ENCODE measurements at places on chromosomes 12 and 14.

GRCh38 chr14:98770151-98770550 is 501.8 kb downstream of the BCL11B start:
- DNase-seq: no peak

DNA sequence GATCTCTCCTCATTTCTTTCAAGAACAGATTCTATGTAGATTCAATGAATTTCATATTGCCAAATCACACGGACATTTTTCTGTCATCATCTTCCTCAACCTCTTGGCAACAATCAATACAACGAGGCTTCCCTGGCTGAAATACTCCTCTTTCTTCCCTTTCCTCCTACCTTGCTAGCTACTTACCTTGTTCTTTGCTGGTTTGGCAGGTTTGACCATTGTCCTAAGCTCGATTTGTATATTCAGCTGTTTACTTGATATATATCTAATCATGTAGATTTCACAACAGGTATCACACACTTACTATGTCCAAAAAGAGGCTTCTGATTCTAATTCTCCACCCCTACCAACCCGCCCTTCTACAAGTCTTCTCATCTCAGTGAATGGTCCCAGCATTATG is 23.6 kb downstream of the NDUFA12 start:
- DNase-seq: no peak

DNA sequence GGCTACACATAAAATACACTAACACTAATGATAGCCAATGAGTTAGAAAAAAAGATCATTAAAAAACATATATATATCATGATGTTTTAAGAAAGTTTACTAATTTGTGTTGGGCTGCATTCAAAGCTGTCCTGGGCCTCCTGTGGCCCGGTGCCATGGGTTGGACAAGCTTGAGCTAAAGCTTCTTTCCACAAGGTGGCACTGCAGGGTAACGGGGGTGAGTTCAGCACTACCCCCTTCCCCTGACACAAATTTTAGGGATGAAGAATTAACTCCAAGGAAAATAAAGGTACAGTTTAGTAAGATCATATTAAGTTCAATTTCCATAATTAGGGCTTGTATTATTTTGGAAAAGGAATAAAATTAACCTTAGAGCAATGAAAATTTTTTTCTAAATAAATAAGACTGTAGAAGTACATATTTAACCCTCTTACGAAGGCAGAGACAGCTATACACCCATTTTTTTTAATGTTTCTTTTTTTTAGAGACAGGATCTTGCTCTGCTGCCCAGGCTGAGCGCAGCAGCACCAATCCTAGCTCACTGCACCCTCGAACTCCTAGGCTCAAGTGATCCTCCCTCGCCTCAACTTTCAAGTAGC is 38.9 kb downstream of the PPP1R13B start:
- peak; percentile 77 for DNase-seq

DNA sequence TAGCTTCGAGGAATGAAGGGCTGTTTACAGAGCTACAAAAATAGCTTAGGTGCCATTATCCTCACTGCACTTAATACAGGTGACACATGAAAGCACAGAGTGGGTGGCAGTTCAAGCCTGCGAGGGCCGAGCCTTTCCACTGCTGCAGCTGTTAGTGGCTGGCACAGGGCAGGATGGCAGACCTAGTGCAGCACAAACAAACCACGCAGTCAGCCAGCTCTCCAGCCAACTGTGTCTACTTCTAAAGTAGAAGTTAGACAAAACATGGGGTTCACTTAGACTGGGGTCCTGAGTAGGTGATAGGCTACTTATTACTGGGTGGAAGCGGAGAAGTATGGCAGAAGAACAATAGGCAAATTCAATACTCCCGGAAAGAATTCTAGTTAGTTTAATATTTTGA is 95.4 kb downstream of the DUSP16 start:
- DNase-seq: peak; percentile 68

DNA sequence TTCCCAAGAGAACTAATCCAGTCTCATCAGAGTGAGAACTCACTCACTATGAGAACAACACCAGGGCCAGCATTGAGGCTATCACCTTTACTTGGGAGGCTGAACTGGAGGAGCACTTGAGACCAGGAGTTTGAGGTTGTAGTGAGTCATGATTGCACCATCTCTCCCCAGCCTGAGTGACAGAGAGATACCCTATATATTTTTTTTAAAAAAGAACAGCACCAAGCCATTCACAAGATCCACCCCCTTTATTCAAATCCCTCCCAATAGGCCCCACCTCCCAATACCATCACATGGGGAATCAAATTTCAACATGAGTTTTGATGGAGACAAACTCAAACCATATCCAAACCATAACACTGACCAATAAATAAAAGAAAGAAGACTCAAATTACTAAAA is 3.7 kb upstream of the TMX1 start:
- peak; percentile 50 for DNase-seq

- DNase-seq: no peak
Measured at GRCh38 chr14:89137526-89138163, 279.4 kb downstream of the FOXN3 start.

GRCh38 chr14:34129927-34130552 is 179.2 kb upstream of the EGLN3 start:
- no peak for DNase-seq

GRCh38 chr14:22630486-22630885 is 13.7 kb downstream of the OR6J1 start:
- no peak for DNase-seq

GRCh38 chr14:85441909-85442643 is 87.9 kb upstream of the FLRT2 start:
- DNase-seq: no peak

DNA sequence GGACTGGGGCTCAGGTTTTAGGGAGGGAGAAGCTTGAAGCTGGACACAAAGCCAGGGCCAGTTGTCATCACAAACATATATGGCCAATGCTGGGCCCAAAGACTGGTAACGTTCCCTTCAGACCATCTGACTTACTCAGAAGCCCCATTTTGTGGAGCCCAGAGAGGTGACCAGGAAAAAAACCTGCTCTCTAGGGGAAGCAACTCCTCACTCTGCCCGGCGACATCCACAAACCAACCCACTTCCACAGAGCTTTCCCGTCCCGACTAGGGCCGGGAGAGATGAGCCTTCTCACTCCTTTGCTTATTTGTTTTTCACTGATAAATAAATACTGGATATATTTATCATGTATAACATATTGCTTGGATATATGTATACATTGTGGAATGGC is 180.9 kb upstream of the RTL1 start:
- DNase-seq: no peak

- no peak for DNase-seq
Measured at GRCh38 chr12:2844786-2845185, 10.0 kb upstream of the NRIP2 start.

DNA sequence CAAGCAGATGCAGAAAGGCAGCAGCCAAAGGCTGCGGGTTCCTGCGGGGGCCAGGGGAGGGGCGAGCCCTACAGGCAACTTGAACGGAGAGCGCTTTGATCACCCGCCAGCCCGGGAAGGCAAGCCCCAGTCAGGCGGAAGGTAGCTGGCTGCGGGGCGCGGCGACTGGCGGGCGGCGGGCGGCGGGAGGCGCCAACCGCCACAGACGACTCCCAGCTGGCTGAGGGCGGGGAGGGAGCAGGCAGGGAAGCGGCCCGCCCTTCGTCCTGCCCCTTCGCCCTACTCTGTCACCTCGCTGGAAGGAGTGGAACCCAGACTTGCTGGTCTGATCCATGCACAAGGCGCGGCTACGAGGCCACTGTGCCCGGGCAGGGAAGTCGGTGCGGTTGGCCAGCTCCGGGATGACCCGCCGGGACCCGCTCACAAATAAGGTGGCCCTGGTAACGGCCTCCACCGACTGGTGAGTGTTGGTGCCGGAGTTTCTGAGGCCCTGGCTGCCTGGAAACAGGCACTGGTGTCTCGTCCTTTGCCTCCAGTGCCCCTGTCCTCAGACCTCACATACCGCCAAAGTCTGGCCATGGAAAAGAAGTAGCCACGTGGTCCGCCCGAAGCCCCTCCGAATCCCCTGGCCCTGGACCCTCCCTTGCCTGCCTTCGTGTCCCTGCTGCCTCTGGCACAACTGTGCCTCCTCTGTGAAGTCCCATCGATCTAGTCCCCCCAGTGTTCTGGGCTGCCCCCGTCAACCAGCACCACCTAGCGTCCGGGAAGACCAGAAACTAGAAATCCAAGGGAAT is 15.4 kb upstream of the CARMIL3 start:
- DNase-seq: peak; percentile 75

DNA sequence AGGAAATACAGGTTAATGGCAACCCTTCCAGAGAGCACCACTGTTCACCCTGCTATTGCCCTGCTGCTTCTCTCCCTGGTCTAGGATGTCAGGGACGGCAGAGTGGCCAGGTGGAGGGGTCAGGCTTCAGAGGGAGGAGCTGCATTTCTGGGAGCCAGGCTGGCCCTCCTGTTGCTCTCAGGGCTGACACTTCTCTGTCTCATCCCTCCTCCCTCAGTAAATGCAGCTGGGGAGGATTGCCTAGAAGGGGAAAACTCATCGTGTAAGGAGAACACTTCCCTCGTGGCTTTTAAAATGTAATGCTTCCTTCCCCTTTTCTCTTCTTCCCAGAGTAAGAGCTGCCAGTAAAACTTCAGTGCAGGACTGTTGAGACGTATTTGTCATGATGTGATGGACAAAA is 20.8 kb downstream of the SUSD6 start:
- DNase-seq: no peak

GRCh38 chr14:85883966-85884365 is 354.0 kb downstream of the FLRT2 start:
- no peak for DNase-seq

DNA sequence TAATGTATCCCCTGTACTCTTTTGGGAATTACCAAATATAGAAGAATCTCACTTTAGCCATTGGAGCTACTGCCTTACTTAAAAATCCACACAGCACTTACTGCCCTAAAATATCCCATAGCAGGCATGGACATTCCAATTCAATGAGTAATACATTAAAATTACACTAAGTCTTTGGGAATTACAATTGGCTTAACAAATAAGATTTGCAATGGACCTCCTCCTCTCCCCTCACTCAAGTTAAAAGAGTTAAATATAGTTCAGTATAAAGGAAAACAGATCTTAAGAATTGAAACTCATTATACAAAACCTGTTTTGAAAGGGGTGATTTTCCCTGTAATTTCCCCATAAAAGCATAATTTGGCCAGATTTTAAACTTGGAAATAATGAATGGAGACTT is 477.1 kb downstream of the SLC16A7 start:
- no peak for DNase-seq

- peak; percentile 80 for DNase-seq
Measured at GRCh38 chr14:50736932-50737419, 68.9 kb upstream of the SAV1 start.

GRCh38 chr12:78700565-78700964 is 164.0 kb upstream of the SYT1 start:
- no peak for DNase-seq

- DNase-seq: no peak
Measured at GRCh38 chr14:72638021-72638420, 255.9 kb downstream of the DPF3 start.

DNA sequence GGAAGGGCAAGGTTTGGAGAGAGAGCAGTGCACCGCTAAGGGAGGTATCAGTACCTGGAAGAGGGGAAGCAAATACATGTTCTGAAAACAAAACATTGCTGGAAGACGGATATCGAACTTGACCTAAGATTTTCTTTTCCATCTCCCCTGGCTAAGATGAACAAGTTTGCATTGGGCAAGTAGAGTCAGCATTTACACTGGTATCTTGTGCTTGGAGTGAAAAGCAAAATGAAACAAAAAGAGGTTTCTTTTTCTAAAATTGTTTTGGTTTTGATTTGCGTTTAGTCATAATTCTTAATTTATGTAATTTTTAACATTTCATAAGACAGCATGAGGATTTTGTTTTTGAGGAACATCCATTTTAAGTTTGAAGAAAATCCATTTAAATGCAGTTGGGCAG is 881.6 kb downstream of the NRXN3 start:
- no peak for DNase-seq

DNA sequence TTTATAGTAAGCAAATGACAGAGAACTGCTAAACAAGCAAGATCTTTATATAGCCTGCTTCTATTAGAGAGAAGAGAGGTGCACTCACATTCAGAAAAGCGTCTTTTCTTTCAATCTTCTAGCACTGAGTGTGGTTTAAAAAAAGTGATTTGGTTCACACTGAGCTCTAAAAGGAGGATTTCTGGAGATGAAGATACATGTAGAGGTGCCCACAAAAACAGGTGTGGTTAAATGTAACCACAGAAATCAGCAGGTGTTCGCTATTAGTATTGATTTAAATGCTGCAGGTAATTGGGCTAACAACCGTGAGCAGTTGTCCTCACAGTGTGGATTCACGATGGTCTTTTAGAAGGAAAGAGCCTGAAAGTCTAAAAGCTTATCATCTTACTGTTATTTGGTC is 10.7 kb downstream of the PKP2 start:
- no peak for DNase-seq

DNA sequence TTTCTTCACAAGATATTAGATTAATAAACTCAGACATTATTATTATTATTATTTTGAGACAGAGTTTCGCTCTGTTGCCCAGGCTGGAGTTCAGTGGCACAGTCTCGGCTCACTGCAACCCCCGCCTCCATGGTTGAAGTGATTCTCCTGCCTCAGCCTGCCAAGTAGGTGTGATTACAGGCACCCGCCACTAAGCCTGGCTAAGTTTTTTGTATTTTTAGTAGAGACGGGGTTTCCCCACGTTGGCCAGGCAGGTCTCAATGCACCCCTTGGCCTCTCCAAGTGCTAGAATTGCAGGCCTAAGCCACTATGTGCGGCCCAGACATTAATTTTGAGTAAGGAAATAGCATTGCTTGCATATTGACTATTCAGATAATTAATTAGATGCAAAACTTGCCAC is 554.9 kb upstream of the LRFN5 start:
- DNase-seq: no peak

- no peak for DNase-seq
Measured at GRCh38 chr12:70835948-70836347, 84.6 kb downstream of the PTPRR start.

GRCh38 chr12:41101806-41102205 is 86.3 kb upstream of the PDZRN4 start:
- no peak for DNase-seq

- DNase-seq: peak; percentile 32
Measured at GRCh38 chr14:53093206-53093605, 59.9 kb downstream of the DDHD1 start.

GRCh38 chr12:39010406-39010805 is 105.0 kb upstream of the CPNE8 start:
- DNase-seq: no peak

DNA sequence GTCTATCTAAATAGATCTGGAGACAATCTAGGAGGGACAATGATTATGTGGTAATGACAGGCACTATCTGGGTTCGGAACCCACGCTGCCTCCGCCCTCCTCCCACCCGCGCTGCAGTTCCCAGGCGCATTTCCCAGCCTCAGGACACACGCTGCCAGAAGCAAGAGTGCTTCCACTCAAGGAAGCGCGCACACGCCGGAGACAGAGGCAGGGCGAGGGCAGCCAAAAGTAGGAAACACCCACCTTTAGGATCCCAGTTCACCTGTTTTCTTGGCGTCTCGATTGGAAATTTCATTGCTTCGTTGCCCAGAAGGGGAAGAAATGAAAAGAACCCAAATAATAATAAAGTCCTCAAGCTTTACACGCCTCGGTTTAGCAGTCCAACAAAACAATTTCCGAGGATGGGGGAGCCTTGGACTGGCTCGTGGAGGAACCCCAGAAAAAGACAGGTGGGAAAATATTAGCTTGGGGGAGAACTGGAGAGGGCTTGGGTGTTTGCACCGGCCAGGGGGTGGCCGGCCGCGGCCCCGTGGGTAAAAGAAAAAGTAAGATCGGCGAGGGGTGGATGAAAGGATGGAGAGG is 474 bp downstream of the KCNK10 start:
- DNase-seq: no peak

GRCh38 chr12:4161718-4162117 is 111.8 kb upstream of the CCND2 start:
- no peak for DNase-seq

- no peak for DNase-seq
Measured at GRCh38 chr12:38427442-38427841, 110.9 kb downstream of the ALG10B start.
